G401 (cell line): ENCODE measurements at places on chromosomes 2 and 18. TPM values are rescaled to one million over a fixed set of nuclear protein-coding genes. Genes with fewer than 3 reads are reported as not detected.
A peak's percentile ranks its signal among the peaks of the same experiment; 100 is the strongest.

DNA sequence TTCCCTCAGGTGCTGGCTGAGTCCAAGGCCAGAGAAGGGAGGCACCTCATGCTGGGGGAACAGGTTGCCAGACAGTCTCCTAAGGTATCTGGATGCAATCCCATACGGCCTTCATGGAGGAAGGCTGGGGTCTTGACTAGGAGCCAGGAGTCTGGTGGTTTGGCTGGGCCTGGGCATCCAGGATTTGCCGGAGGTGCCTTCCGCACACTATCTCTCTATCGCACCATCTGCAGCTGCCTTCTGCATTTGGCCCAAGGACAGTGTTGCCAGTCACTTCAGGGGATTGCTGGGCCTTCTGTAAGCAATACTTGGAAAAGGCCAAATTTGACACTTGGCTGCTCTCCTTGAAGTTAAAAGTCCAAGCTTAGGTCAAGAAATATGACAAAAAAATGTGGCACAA, 327.2 kb downstream of the EN1 start:
- DNase-seq: peak; percentile 12

Gene DIPK1C
- total RNA-seq: not detected in 2 replicates

Gene RHOB
- 274 and 317 TPM in 2 replicates for total RNA-seq

Gene IL36A
- total RNA-seq: not detected in 2 replicates
